ENCODE measurements at places on chromosomes 11 and 22. TPM values are rescaled to one million over a fixed set of nuclear protein-coding genes. Genes with fewer than 3 reads are reported as not detected.

Gene SLC35F2
- 12.1 TPM for polyA plus RNA-seq

Gene DEFB131B
- polyA plus RNA-seq, result not detected

Gene CCDC81
- polyA plus RNA-seq, result 0.22 TPM

Gene SLC22A24
- not detected for polyA plus RNA-seq

Gene AP1B1
- polyA plus RNA-seq, result 51.6 TPM

Gene TMX2
- 43.4 TPM for polyA plus RNA-seq

Gene TMEM25
- polyA plus RNA-seq, result 103 TPM

Gene ASRGL1
- polyA plus RNA-seq, result 3.6 TPM

Gene APOA1
- 10,383 TPM for polyA plus RNA-seq

Gene DDB1
- polyA plus RNA-seq, result 137 TPM

Gene FOLH1
- 69.8 TPM for polyA plus RNA-seq

Gene GGTLC2
- not detected for polyA plus RNA-seq

Gene CCDC87
- polyA plus RNA-seq, result 0.22 TPM

Gene OR52N4
- polyA plus RNA-seq, result not detected

Gene OAF
- 64.3 TPM for polyA plus RNA-seq

Gene SLC17A6
- not detected for polyA plus RNA-seq

Gene MS4A3
- polyA plus RNA-seq, result not detected

Gene NNMT
- polyA plus RNA-seq, result 169 TPM

Gene RPL3
- polyA plus RNA-seq, result 4,298 TPM

Gene GLB1L2
- 1.4 TPM for polyA plus RNA-seq
